ENCODE measurements at places on chromosomes 3 and 15. TPM values are rescaled to one million over a fixed set of nuclear protein-coding genes. Genes with fewer than 3 reads are reported as not detected.

RASA2 gene
- 6.2 TPM for polyA plus RNA-seq

DNA sequence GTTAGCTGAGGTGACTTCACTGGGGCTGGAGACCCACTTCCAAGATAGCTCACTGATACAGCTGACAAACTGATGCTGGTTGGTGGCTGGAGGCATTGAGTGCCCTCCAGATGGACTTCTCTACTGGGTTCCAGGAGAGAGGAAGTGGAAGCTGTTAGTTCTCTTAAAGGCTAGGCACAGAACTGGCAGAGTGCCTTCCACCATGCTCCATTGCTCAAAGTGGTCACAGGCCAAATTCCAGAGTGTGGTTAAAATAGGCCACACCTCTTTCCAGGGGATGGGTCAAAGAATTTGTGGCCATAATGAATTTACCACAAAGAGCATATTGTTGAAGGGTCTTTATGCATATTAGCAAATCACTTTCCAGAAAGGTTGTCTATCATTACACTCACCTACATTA lies 74.2 kb downstream of the NMD3 start:
- DNase-seq = no peak

- DNase-seq = peak; percentile 50
Measured at GRCh38 chr3:101675709-101676215, 1.2 kb downstream of the ZBTB11 start.

- no peak for DNase-seq
Measured at GRCh38 chr3:79253271-79253670, 514.5 kb downstream of the ROBO1 start.

- DNase-seq = no peak
Measured at GRCh38 chr3:112730210-112730609, 89.3 kb upstream of the CCDC80 start.

- no peak for DNase-seq
Measured at GRCh38 chr3:149087208-149087607, 875 bp upstream of the HLTF start.

Data from hepatocyte (in vitro differentiated cells).